ENCODE measurements at places on chromosomes 5 and 9.

DNA sequence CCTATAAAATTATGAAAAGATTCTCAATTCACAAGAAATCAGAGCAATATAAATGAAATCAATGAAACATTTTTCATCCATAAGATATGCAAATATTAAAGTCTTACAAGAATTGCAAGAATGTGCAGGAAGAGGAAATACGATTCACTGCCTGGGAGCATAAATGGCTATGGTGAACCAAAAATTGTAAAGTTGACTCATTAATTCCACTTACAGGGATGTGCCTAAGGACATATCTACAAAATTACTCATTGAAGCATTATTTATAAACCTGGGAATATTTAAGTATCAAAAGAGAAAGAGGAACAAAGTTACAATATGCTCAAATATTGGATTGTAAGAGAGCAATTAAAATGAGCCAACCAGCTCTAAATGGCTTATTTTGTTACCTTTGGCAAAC, 6.9 kb upstream of the NIPSNAP3A start:
- DNase-seq, result no peak

GRCh38 chr5:59099270-59099994, 516.6 kb downstream of the RAB3C start:
- DNase-seq, result no peak

DNA sequence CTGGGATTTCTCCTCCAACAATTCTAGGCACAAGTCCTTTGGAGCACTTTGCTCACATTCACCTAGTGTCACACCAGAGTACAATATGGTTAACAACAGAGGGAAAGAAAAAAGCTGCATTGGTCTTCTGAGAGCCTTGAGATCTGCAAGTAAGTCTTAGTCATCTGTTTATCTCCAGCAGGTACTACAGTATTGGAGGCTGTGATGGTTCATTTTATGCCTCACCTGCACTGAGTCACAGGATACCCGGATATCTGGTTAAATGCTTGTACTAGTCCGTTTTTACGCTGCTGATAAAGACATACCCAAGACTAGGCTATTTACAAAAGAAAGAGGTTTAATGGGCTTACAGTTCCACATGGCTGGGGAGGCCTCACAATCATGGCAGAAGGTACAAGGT, 525.0 kb downstream of the NR2F1-AS1 start:
- no peak for DNase-seq

DNA sequence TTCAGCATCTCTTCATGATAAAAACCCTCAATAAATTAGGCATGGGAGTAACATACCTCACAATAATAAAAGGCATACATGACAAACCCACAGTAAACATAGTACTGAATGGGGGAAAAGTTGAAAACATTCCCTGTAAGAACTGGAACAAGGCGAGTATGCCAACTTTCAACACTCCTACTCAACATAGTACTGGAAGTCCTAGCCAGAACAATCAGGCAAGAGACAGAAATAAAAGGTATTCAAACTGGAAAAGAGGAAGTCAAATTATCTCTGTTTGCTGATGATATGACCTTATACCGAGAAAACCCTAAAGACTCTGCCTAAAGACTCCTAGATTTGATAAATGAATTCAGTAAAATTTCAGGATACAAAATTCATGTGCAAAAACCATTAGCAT, 167.6 kb downstream of the TMEM38B start:
- DNase-seq, result no peak

- no peak for DNase-seq
Measured at GRCh38 chr5:133746834-133747233, 134.5 kb upstream of the FSTL4 start.

All from stimulated activated CD4-positive, alpha-beta T cell treated with anti-CD3 and anti-CD28 coated beads, Interleukin-1b, Interleukin-23, amount 100 ng/mL, for 24 hours (primary cell).